ENCODE measurements at places on chromosomes 2 and 18. TPM values are rescaled to one million over a fixed set of nuclear protein-coding genes. Genes with fewer than 3 reads are reported as not detected.

C2orf81 gene
- total RNA-seq: 5.0 TPM

SP5 gene
- total RNA-seq: not detected

ST8SIA5 gene
- not detected for total RNA-seq

UGT1A3 gene
- not detected for total RNA-seq

M1AP gene
- not detected for total RNA-seq

CUL3 gene
- total RNA-seq: 95.9 TPM

SERPINB12 gene
- total RNA-seq: not detected

GRCh38 chr2:236774171-236774570, 204.5 kb downstream of the ACKR3 start:
- no peaks in the 10 kb centered on the region for H3K36me3 ChIP-seq
- DNase-seq: no peak
- no peak overlapping the region for H3K27ac ChIP-seq
- H3K27me3 ChIP-seq: no peaks in the 10 kb centered on the region
- no peak overlapping the region for H3K4me3 ChIP-seq

DNA sequence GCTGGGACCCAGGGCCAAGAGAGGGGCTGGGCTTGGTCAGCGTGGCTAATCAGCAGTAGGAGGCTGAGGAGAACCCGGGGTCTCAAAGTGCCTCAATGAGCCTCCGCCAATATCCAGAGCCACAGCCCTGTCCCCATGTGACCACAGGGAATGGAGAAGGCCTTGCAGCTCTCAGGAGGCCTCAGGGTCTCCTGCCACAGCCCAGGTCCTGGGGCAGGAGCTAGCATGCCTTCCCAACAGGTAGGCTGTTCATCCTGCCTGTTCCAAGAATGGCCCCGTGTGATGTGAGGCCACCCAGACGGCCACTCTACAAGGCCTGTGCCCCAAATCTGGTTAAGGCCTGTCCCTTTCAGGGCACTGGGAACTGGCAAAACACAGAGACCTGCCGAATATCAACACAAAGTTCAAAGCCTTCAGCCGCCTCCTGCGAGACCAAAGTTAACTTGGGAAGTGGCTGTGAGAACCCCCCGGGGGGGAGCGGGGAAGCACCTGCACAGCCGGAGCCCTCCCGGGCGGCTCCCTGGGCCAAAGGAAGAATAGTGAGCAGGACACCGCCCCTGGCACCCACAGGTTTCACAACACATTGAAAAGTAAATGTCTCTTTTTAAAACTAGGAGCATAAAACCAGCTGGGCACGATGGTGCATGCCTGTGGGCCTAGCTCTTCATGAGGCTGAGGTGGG, 4.5 kb upstream of the LIMS2 start:
- H3K36me3 ChIP-seq: no peaks in the 10 kb centered on the region
- H3K4me3 ChIP-seq: no peak overlapping the region
- no peaks in the 10 kb centered on the region for H3K4me1 ChIP-seq
- H3K27ac ChIP-seq: no peak overlapping the region
- DNase-seq: no peak
- H3K27me3 ChIP-seq: no peaks in the 10 kb centered on the region

GRCh38 chr2:236193026-236193425, 24.8 kb upstream of the GBX2 start:
- peaks cover 6% of the 10 kb centered on the region for H3K27me3 ChIP-seq
- H3K27ac ChIP-seq: no peak overlapping the region
- H3K4me1 ChIP-seq: no peaks in the 10 kb centered on the region
- H3K4me3 ChIP-seq: no peak overlapping the region

DNA sequence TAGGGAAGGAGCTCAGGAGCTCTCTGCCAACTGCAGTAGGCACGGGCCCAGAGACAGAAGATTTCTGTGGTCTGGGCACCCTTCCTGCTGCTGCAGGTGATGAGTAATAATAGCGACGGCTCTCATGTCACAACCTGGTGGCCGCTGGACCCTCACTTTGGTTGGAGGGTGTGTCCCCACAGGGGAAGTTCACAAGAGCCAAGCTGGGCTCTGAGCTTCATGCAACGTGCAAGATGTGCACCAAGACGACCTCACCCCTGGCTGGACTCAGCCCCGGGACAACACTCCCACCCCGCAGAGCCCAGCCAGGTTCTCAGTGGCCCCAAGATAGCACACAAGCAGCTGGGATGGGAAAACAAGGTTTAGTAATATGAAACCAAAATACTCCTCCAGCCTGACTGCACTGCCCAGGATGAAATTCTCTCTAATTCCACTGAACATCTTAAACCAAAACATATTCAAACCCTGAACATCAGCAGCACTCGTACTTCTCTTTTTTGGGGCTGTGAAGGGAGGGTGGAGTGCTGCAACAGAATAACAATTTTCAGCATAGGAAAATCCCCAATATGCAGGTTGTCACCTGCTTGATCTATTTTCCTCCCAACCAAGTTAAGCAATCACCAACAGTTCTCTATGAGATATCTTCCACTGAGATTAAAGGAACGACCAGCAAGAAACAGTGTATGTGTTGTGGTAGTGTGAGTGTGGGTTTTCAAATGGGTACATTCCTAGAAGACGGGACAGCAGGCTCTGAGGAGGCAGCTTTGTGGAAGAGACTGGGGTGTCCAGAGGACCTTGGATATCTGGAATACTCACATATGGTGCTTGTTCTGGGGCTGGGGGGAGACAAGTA, 26.5 kb downstream of the BCL2 start:
- peak overlapping the region; percentile 8 for H3K27ac ChIP-seq
- peaks cover 42% of the 10 kb centered on the region for H3K4me1 ChIP-seq
- H3K36me3 ChIP-seq: peaks cover 22% of the 10 kb centered on the region
- no peaks in the 10 kb centered on the region for H3K27me3 ChIP-seq
- no peak overlapping the region for H3K4me3 ChIP-seq

GRCh38 chr18:75450906-75451305, 23.4 kb upstream of the SMIM21 start:
- no peak for DNase-seq
- peaks cover 20% of the 10 kb centered on the region for H3K27me3 ChIP-seq
- no peak overlapping the region for H3K27ac ChIP-seq

- H3K4me1 ChIP-seq: no peaks in the 10 kb centered on the region
- H3K36me3 ChIP-seq: no peaks in the 10 kb centered on the region
- H3K27me3 ChIP-seq: no peaks in the 10 kb centered on the region
- DNase-seq: no peak
Measured at GRCh38 chr2:158667586-158667985, 127.5 kb upstream of the DAPL1 start.

DNA sequence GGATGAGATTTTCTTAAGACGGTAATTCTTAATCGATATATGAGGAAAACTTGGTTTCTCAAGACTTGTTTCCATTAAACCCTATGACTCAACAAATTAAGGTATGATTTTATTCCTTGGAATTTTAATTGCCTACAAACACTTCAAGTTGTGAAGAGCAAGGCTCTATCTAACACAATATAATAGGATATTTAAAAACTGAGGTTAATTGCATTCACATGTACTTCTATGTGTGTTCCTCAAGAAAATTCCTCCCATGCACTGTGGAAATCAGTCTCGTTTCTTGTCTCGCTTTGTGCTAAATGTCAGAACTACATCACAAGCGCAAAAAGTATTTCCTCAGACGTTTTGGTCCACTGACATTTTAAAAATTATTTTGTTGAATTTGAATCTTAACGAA, 109.6 kb upstream of the UNC80 start:
- no peak overlapping the region for H3K4me3 ChIP-seq
- H3K27ac ChIP-seq: no peak overlapping the region
- H3K4me1 ChIP-seq: no peaks in the 10 kb centered on the region
- no peaks in the 10 kb centered on the region for H3K27me3 ChIP-seq
- no peaks in the 10 kb centered on the region for H3K36me3 ChIP-seq

- peaks cover 18% of the 10 kb centered on the region for H3K4me1 ChIP-seq
- H3K36me3 ChIP-seq: no peaks in the 10 kb centered on the region
- H3K27me3 ChIP-seq: peaks cover 3% of the 10 kb centered on the region
- peak overlapping the region; percentile 90 for H3K4me3 ChIP-seq
- H3K27ac ChIP-seq: peak overlapping the region; percentile 61
- DNase-seq: peak; percentile 22
Measured at GRCh38 chr2:28567061-28567471, 71.2 kb downstream of the PLB1 start.

- DNase-seq: no peak
- no peaks in the 10 kb centered on the region for H3K36me3 ChIP-seq
- peaks cover 9% of the 10 kb centered on the region for H3K27me3 ChIP-seq
Measured at GRCh38 chr2:41933046-41933420, 114.8 kb upstream of the PKDCC start.

DNA sequence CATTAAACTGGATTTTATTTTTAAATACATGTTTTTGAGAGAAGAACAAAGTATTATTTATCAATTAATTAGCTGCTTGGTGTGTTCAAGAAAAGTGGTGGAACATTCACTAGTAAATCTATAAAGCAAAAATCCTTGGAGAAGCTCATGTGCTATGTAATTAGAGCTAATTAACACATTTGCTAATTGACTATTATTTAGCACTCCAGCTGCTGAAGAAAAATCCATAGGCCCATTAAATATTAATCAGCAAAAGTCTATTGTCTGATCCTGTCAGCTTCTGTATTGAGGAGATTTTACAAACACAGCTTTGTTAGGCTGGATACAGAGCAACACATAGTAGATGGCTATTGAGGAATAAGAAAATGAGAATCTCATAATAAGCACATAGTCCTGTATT, 336.1 kb downstream of the RBM43 start:
- H3K4me1 ChIP-seq: no peaks in the 10 kb centered on the region
- H3K27ac ChIP-seq: no peak overlapping the region
- H3K4me3 ChIP-seq: no peak overlapping the region
- DNase-seq: no peak
- H3K36me3 ChIP-seq: no peaks in the 10 kb centered on the region
- H3K27me3 ChIP-seq: no peaks in the 10 kb centered on the region

GRCh38 chr2:199085261-199085660, 372.5 kb downstream of the SATB2 start:
- no peak for DNase-seq
- H3K27me3 ChIP-seq: no peaks in the 10 kb centered on the region
- no peak overlapping the region for H3K4me3 ChIP-seq
- H3K27ac ChIP-seq: no peak overlapping the region
- no peaks in the 10 kb centered on the region for H3K4me1 ChIP-seq

DNA sequence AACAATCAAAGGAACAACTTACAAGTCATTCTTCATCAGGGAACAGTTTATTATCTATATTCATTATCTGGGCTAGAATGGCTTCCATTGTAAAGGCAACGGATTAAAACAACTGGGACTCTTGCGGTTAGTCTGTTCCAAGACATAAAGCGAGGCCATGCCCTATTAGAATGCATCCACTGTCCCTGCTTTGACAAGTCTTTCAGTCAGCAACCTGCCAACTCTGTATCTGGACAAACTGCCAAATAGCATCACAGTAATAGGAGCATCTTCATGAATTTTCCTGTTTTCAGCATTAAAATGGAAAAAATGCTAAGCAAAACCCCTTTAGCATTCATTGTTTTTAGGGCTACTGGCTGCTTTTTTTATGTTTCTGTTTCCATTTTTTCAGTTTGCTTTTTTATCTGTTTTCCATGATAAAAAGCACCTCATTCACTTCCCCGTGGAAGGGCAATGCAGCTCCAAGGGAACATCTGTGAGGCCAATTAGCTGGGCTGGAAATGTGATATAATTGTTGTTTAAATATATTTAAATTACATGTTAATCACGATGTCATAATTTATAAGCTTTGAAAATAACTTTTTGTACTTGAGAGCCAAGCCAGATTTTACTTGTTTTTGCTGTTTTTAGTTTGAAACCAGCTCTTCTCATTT, 834.3 kb downstream of the CPS1 start:
- no peaks in the 10 kb centered on the region for H3K36me3 ChIP-seq
- no peaks in the 10 kb centered on the region for H3K27me3 ChIP-seq
- no peak for DNase-seq
- no peak overlapping the region for H3K27ac ChIP-seq
- H3K4me1 ChIP-seq: no peaks in the 10 kb centered on the region
- no peak overlapping the region for H3K4me3 ChIP-seq

DNA sequence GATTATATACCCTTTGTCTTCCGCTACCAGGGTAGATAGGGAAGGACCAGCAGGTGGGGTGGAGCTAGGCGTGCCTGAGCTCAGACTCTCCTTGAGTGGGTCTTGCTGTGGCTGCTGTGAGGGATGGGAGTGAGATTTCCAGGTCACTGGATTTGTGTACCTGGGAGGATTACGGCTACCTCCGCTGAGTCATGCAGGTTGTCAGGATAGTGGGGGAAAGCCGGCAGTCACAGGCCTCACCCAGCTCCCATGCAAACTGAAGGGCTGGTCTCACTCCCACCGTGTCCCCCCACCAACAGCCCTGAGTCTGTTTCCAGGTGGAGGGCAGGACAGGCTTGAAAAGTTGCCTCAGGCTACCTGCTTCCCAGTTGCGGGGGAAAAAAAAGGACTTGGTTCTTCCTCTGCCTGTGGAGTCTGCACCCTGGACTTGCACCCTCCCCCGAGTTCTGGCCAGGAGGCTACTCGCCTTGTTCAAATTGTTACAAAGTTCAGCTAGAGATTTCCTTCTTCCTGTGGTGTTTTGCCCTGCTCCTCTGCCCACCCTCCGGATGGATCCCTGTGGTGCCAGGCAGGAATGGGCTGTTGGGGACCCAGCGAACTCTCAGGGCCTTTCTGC, 268.3 kb downstream of the VAPA start:
- DNase-seq: no peak
- H3K27me3 ChIP-seq: no peaks in the 10 kb centered on the region
- no peaks in the 10 kb centered on the region for H3K36me3 ChIP-seq

GRCh38 chr2:47205576-47206141, 50.6 kb upstream of the STPG4 start:
- no peaks in the 10 kb centered on the region for H3K27me3 ChIP-seq
- no peaks in the 10 kb centered on the region for H3K4me1 ChIP-seq
- H3K27ac ChIP-seq: no peak overlapping the region
- no peak overlapping the region for H3K4me3 ChIP-seq

- H3K27me3 ChIP-seq: peaks cover 7% of the 10 kb centered on the region
- H3K4me3 ChIP-seq: no peak overlapping the region
- no peak overlapping the region for H3K27ac ChIP-seq
- DNase-seq: no peak
- H3K4me1 ChIP-seq: no peaks in the 10 kb centered on the region
Measured at GRCh38 chr18:61750840-61751668, 141.8 kb downstream of the RNF152 start.

DNA sequence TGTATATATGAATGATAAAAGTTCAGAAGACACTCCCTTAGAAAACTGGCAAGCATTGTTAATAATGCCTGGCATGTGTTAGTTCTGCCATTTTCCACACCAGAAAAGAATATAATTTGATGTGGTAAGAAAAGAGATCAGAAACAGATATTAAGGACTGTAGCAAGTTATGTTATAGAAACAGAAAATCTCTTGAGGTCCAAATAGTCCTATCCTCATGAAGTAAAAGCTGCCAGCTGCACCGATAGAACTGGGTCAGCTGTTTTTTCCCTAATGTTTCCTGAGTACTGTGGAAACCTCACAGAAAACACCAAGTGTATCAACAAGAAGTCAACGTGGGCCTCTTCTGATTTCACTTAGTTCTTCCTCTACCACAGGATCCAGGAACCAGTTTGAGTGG, 56.9 kb upstream of the SDC1 start:
- no peaks in the 10 kb centered on the region for H3K27me3 ChIP-seq
- H3K27ac ChIP-seq: no peak overlapping the region
- no peaks in the 10 kb centered on the region for H3K36me3 ChIP-seq
- no peak overlapping the region for H3K4me3 ChIP-seq
- no peak for DNase-seq
- H3K4me1 ChIP-seq: no peaks in the 10 kb centered on the region

Measured in T-cell (primary cell).